ENCODE measurements at places on chromosomes 12 and 14.

- no peak for DNase-seq
These were observed 133.8 kb upstream of the NUDT4 start for GRCh38 chr12:93243689-93244513.

GRCh38 chr14:75437201-75438143 lies 9.7 kb downstream of the JDP2 start:
- DNase-seq: no peak

DNA sequence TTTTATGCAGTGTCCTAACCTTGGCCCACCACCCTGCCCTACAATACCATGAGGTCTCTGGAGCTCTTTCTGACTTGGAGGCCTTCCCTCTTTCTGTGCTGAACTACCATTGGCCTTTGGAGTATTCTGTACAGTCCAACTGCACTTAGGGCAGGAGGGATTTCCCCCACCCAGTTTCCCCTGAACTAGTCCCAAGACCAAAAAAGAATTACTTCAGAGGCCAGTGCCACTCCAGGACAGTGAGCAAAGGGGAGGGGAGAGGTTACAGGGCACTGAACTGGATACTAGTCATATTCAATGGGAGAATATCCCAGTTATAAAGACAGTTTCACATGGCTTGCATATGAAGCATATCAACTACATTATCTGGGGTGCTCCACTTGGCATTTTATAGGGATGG lies 6.1 kb downstream of the SLCO1A2 start:
- DNase-seq: no peak

DNA sequence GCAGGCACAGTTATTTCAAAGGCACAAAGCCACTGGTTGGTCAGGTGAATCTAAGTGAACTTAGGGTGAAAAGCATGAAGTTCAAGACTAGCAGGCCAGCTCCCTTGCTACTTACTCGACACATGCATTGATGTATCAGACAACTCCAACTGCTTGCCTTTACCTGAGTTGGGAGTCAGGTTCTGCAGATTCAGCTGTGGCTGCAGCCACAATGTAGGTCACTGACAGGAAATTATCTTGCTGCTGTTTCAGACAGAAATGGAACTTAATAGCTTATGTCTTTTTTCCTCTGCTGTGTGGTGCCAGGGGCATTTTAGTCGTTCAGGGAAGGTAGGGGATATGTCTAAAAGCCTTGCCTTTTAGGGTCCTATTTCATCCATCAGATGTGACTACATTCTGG lies 125.6 kb upstream of the RPH3A start:
- DNase-seq: no peak

- DNase-seq: no peak
These were observed 216.9 kb upstream of the DIO2 start for GRCh38 chr14:80428171-80428570.

GRCh38 chr14:58815161-58815701 lies 177.5 kb downstream of the DACT1 start:
- DNase-seq: no peak

GRCh38 chr12:49470986-49471385 lies 67.8 kb upstream of the KCNH3 start:
- no peak for DNase-seq

DNA sequence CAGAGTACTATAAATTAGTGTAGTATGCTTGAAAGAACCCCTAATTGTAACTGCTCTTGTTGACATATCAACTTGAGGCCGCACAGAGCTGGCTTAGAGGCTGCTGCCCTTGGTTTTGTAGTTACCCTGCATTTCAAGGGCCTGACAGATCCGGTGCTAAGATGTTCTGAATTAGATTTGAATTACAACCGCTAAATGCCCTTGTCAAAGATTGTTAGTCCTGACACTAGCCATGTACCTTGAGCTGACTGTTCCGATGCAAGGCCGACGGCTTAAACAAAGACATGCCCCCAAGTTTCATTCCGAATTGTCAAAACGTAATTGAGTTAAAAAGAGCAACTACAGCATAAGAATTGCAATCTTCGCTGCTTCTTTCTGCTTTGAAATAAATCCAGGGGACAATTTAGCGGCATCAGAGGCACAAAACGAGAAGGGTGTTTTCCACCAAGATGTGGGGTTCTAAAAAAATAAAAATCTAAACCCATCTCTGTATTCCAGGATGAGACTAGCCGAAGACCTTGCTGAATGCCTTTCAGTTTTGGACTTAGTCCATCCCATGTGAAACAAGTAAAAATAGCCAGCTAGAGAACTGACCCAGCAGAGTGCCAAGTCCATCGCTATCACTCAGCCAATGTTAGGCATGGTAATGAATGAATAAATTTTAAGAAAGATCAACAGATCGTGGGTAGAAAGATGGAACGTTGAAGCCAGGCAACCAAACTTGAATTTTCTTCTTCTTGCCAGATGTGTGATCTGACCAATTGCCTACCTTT lies 148.7 kb downstream of the DICER1 start:
- DNase-seq: no peak

DNA sequence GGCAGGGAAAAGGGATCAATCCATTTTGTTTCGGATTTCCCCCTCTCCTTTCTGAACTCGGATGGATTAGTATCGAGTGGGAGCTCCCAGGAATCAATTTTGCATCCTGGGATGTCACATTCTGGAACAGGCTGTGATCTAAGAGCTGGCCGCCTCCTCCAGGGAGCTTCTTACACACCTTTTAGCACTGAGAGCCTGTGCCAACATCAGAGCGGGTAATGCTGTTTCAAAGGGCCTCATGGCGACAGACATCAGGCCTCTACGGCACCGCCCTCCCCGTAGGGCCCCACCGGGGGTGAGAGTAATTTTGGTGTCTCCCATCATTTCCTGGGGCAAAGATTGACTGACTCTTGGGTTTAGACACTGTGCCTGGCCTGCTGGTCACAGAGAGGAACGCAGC lies 2.7 kb downstream of the GALNT9 start:
- no peak for DNase-seq

DNA sequence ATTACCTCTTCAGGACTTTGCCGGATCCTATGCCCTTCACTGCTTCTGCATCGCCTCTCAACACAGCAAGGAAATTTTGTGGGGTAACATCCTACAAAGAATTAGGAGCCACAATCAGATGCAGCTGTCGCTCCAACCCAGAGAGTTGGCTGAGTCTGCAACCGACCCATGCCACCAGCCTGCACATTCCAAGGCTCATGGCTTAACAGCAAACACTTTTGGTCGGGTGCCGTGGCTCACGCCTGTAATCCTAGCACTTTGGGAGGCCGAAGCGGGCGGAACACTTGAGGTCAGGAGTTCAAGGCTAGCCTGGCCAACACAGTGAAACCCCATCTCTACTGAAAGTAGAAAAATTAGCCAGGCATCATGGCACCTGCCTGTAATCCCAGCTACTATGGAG lies 32.3 kb downstream of the LGMN start:
- no peak for DNase-seq

- DNase-seq: peak; percentile 17
These were observed 832 bp upstream of the SYT1 start for GRCh38 chr12:78863482-78864402.

- DNase-seq: no peak
These were observed 109.3 kb downstream of the PTPRQ start for GRCh38 chr12:80553316-80553715.

DNA sequence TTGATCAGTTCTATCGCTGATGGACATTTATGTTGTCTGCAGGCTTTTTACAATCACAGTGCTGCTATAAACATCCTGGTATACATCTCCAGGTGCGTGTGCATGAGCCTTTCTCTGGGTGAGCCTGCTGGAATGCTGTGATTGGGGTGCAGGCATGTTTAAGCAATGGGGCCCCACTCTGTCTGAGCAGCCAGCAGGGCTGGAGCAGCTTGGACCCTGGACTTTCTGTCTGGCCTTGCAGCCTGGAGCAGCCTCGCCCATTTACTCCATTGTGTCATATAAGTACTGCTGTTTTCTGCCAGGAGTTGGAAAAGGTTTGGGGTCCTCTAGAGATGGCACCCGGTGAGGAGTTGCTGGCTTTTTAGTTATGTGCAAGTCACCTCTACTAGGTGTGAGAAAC lies 199.0 kb downstream of the KIF26A start:
- DNase-seq: no peak

DNA sequence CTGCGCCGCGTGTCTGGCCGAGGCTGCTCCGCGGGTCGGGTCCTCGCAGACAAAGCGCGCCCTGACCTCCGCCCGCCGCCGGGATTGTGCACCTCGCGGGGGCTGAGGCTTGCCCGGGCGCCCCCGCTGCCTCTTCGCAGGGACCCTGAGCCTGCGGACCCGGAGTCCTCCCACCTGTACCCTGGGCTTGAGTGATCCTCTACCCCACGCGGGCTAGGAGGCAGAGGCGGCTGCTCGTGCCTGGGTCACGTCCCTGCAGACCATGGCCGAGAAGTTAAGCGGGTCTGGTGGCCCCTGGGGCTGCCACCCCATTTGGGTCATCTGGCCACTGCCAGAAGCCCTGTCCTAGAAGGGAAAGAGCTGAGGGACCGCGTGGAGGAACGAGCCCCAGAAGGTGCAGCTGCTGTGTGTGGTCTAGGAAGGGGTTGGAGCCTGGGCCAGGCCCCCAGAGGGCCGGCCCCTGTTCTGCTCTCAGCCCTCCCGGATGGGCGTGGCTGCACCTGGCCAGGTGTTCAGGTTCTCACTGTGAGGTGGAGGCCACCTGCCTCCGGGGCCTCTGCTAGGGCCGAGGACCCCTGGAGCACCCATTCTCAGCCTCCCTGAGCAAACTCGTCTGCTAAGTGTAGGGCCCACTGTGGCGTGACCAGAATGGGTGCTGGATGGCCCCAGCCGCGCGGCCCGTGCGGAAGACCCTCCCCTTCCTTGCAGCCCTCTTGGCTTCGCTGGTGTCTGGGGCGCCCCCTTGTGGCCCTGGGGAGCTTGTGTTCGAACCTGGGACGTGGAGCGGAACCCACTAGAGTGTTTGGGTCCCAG lies 49.6 kb downstream of the LRCOL1 start:
- DNase-seq: no peak

GRCh38 chr12:112175361-112176155 lies 50.2 kb downstream of the TRAFD1 start:
- no peak for DNase-seq

DNA sequence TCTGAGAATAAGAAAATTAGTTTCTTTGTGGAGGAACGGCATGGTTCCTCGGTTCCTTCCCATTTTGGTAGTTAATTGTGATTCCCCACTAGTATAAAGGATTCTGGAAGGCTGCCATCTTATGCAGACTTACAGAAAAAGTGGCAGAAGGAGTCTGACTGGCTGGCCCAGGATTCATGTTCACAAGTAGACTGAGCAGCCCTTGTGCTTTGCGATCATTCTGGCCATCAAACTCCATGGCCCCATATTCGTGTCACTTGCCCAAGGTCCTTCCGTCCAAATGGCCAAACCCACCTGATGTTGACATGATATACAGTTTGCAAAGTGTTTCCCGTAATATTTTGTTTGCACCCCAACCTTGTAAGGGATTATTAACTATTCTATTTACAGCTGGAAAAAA lies 297.2 kb upstream of the AMIGO2 start:
- no peak for DNase-seq

GRCh38 chr12:104686196-104686595 lies 229.4 kb downstream of the CHST11 start:
- no peak for DNase-seq

DNA sequence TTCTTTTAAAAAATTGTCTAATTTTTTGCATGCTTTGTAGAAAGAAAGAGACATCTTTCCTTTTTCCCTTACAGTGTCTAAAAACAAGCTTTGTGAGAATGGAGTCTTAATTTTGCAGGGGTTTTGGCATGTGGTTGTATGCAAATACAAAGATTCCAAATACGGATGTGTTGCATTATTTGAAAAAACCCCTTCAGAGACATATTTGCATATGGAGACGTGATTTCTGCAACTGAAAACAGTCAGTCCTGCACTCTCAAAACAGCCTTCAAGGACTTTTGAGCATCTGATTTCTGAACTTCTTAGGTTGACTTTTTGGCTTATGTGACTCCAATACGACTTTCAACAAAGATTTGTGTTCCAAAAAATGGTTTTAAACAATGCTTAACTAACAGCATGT lies 7.8 kb downstream of the IRAK3 start:
- DNase-seq: no peak

GRCh38 chr12:90253674-90254181 lies 545.1 kb upstream of the ATP2B1 start:
- DNase-seq: peak; percentile 46

GRCh38 chr12:101209319-101210302 lies at the start of gene SLC5A8:
Gene SLC5A8, minus strand, starts transcription at chr12:101210238. Its CDS starts 390 bp downstream, at chr12:101209848.
- DNase-seq: no peak

DNA sequence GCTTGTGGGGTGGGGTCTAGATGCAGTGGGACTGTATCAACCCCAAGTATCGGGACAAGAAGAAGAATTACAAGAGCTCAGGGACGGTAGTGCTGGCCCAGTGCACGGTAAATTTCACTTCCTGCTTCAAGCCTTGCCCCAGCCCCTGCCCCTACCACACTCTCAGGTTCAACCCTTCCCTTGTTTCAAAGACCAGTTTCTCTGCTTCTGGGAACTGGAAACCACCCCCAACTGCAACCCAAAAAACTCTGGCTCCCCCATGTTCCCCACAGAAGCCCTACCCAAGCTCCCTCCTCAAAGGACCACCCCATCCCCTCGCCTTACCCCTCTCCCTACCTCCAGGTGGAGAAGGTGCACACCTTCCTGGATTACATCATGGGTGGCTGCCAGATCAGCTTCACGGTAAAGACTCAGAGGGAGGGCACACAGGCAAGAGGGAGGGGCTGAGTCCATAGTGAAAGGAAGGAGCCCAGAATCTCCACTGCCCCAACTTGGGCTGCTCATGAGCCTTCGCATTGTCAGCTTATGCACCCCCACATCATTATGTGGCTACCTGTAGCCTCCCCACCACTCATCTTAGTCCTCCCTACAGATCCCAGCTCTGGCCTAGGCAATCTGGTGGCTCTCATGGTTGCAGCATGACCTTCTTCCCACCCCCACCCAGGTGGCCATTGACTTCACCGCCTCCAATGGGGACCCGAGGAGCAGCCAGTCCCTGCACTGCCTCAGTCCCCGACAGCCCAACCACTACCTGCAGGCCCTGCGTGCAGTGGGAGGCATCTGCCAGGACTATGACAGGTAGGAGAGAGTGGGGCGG lies 4.3 kb downstream of the CPNE6 start:
- DNase-seq: no peak

- peak; percentile 88 for DNase-seq
These were observed 17.0 kb downstream of the RHOF start for GRCh38 chr12:121776190-121777098.

DNA sequence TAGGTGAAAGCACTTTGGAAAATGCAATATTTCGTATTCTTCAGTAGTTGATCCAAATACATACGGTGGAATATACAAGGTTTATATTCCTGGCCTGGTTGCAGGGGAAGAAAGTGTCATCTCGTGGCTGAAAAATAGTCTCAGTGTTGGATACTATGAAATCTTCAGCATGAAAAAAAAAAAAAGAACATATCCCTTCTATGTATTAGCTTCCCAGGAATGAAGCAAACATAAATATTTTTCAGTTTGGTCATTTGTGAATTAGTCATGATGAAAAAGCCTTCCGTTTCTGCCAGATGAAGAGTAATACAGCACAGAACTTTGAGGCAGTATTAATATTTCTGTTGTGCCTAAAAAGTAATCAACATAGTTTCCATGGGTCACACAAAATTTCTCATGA lies 36.7 kb downstream of the FLRT2 start:
- DNase-seq: no peak

- DNase-seq: no peak
These were observed 295.3 kb upstream of the SOX5 start for GRCh38 chr12:24244801-24245200.
